ENCODE measurements at places on chromosomes 6 and 20.

DNA sequence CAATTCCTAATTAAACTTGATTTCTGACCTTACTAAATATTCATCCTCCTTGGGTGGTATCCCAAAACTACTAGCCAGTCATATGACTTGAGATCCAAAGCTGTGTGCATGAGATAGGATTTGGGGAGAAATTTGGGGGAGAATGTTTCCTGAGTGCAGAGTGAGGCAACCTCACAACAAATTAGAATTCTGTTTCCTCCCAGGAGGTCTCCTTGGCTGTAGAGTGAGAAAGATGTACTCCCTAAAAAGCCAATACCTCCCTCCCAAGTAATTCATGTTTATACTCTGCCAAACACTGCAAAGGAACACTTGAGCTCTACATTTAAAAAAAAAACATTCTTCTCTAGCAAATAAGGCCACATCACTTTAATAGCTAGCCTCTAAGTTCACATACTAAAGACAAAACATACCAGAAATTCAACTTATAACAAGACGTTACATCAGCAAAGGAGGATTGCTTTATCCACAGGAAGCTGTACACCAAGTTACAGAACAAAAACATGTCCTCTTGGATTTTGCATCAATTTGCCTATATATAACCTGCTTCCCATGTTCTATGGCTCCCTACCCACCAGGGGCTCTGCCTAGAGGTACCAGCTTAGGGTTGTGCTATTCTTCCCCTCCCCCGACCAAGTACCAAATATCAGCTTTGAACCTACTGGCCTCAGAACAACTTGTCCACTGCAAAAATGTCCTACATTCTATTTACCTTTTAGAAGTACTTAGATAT, 15.4 kb upstream of the TMEM30A start:
- no peak for DNase-seq

GRCh38 chr20:2817341-2817726, 1.2 kb downstream of the TMEM239 start:
- DNase-seq: no peak

DNA sequence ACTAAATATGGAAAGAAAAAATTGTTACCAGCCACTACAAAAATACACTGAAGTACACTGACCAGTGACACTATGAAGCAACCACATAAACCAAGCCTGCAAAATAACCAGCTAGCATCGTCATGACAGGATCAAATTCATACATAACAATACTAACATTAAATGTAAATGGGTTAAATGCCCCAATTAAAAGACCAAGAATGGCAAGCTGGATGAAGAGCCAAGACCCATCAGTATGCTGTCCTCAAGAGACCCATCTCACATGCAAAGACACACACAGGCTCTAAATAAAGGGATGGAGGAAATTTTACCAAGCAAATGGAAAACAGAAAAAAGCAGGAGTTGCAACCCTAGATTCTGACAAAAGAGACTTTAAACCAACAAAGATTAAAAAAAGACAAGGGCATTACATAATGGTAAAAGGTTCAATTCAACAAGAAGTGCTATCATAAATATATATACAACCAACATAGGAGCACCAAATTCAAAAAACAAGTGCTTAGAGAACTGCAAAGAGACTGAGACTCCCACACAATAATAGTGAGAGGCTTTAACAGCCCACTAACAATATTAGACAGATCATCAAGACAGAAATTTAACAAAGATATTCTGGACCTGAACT, 104.8 kb downstream of the HACE1 start:
- no peak for DNase-seq

GRCh38 chr20:1169224-1169623, 15.6 kb downstream of the TMEM74B start:
- DNase-seq: no peak

DNA sequence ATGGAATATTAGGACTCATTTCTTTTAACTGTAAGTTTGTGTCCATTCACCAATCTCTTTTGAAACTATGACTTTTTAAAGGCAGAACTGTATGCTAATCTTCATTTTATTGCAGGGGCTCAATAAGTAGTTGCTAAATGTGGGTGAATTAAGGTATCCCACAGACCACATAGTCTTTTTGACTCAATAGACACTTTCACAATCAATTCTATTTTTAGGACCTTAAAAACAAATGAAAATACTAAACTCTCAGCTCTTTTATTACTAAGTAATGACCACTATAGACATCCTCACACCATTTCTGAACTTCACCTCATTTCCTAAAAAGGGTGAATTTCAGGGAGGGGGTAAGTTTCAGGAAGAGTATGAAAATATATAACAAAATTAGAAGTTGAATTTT, 106.8 kb upstream of the BEND6 start:
- no peak for DNase-seq

- DNase-seq: no peak
Measured at GRCh38 chr20:59835057-59835447, 98.4 kb downstream of the SYCP2 start.

DNA sequence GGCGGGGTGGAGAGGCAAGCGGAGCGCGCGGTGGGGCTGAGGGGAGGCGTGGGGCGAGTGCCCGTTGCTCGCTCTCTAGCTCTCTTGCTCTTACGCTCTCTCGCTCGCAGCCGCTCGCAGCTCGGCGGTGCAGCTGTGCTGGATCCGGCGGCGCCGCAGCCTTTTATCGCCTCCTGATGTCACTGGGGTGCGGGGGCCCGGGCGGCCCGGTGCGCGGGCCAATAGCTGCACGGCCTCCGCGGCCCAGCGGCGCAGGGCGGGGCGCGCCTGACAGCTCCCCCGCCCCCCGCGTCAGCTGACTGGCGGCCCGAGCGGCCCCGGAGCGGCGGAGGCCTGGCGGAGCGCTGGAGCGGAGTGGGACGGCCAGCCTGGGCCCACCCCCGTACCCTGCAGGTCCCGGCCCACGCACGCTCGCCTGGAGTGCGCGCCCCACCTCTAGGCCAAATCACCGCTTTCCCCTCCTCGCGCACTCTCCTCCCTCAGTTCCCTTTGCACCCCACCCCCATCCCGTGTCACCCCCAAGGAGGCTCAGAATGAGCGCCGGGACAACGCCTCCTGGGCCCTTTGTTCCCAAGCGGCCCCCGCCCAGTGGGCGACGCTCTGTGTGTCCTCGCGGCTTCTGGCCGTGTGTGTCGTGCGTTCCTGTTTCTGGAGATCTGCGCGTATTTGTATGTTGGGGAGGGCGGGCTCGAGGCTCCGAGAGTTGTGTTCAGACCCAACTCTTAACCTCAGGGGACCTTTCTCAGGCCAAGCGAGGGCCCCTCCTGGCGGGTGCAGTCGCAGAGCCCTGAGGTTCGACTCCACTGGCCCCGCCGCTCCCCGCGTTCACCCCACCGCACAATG, at the start of gene MAFB:
TSS of gene MAFB (minus strand) at position 137 of the 843 bp plus-strand sequence. CDS start 386 bp downstream, outside the sequence.
- peak; percentile 96 for DNase-seq

- peak; percentile 59 for DNase-seq
Measured at GRCh38 chr20:4956200-4956810, 45.0 kb downstream of the SLC23A2 start.

- DNase-seq: no peak
Measured at GRCh38 chr6:3831761-3832530, 17.2 kb upstream of the FAM50B start.

DNA sequence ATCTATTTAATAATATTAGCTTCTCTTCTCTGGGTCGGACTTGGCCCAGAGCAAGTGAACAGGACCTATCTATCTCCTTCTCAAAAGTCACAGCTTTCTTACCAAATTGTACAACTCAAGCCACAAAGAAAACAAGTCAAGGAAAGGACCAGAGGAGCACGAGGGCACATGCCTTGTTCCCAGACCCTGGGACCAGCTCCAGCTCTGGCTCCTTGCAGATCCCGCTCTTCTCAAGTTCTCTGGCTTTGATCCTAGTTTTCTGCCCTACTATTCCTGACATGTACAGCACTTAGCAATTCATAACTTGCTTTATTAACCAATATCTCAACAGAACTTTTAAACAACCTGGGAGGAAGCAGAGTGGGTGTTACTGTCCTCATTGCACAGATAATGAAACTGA, 185.9 kb downstream of the ESR1 start:
- DNase-seq: no peak

GRCh38 chr20:25541676-25542075, 43.7 kb downstream of the NINL start:
- no peak for DNase-seq

- no peak for DNase-seq
Measured at GRCh38 chr6:53011979-53012378, 16.9 kb upstream of the GSTA4 start.

DNA sequence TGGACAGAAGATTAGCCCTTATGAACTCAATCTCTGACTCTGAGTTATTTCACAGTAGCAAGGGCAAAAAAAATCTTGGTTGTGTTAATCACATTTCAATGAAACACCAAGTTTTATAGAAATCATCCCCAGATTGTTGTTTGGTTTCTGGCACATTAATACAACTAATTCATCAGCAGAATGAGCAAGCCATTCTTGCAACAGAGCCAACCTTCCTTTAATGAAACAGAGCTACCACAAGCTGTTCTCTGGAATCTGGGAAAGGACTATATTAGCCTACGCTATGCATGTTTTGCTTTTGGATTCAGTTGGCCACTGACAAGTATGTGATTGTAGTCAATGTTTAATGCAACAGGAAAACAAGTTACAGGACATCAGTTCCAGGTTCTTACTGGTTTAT, 13.8 kb upstream of the POPDC3 start:
- DNase-seq: no peak

GRCh38 chr20:60803335-60804055, 448.6 kb upstream of the CDH4 start:
- DNase-seq: no peak

DNA sequence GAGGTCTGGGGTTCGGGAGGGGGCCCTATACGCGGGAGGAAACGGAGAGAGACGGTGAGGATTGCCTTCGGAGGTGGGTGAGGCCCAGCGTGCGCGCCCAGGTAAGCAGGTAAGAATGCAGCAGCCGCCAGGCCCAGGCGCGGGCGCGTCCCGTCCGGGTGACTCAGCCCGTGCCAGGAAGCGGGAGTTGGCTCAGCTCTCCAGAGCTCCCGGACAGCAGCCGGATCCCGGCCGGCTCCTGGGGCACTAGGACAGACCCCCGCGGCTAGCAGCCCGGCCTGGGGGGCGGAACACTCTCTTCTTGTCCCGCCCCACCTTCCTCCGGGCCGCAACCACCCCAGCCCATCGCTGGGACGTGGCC, 1.5 kb upstream of the MDFI start:
- no peak for DNase-seq

DNA sequence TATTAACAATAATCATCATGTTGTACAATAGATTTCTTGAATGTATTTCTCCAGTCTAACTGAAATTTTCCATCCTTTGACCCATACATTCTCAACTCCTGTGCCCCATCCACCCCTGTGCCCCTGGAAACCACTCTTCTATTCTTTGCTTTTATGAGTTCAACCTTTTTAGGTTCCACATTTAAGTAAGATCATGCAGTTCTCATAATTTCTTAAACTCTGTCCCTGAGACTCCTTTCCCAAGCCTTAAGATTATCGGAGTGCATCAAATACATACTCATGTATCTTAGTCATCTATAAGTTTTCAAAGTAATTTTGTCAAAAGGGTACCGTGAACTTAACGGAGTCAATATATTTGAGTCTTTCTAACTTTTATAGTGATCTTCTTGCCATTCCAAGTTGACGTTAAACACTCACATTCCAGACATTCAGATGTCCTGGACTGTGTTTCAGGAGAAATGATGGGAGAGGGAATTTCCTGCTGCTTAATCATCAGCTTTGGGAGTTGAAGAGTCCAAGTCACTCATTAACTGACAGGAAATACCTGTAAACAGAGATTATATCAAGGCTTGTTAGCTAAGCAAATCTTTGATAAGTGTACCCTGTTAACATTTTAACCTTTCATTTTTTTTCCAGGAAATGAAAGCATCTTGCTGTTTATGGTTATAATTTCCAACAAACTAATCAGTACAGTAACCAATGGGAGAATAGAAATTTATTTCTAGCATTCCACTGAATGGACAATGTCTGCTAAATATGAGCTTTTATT, 73.3 kb downstream of the ADGRG6 start:
- no peak for DNase-seq

GRCh38 chr6:27205375-27206278, 41.9 kb upstream of the PRSS16 start:
- no peak for DNase-seq

DNA sequence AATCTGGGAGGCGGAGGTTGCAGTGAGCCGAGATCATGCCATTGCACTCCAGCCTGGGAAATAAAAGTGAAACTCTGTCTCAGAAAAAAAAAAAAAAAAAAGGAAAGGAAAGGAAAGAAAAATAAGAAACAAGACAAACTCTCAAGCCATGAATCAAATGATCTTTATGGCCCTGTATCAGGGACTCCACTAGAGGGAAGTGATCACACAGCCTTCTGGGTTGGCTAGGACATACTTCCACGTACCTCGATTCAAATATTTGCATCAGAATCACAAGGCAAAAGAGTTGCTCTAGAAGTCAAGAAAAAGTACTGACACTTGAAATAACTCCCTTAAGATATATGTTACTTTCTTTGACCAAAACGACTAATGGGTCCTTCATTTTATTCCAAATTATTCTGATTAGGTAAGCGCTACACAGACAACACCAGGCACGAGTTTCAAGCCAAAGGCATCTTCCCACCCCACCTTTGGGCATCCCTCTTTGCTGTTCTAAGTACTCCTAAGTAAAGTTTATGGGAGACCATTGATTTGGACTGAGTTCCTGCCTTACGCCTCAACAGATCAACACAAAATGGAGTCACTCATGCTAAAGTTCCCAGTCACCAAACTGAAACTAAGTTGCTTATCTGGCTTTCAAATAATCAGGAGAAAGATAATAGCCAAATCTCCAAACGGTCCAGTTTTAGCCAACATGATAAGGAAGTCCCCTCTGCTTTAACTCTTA, 77.5 kb upstream of the NT5E start:
- DNase-seq: no peak

- peak; percentile 18 for DNase-seq
Measured at GRCh38 chr6:52815167-52816092, 11.8 kb upstream of the GSTA1 start.

DNA sequence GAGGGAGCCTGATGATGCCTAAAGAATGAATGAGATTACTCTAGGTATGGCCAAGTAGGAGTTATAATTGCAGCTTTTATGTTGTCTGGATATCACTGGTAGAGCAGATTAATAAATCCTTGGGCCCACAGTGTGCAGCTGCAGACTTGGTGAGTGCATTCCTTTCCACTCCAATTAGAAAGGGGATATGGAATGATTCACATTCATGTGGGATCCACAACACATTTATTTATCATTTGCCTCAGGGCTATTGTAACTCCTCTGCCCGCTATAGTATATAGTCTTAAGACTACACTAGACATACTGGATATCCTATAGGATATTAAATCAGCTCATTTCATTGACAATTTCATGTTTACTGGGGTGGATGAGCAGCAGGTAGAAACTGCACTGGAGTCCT, 11.6 kb upstream of the HLA-G start:
- DNase-seq: no peak

DNA sequence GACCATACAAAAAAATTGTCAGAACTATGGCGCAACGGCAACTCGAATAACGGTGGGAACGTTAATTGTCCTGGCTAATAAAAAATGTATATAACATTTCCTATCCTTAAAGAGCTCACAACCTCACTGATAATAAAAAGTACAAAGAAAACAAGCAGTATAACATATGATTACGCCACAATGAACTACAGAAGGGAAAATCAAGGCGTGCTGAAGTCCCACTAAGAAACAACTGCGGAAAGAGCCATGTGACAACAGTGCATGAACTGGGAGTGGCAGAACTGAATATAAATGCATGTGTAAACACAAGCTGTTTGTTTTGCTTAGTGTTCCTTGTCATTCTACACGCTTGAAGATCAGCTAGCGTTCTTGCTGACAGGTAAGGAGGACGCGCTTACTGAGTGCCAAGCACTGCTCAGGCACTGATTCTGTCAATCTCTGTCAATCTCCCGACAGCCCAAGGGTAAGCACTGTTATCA, 466 bp upstream of the PSMB1 start:
- peak; percentile 64 for DNase-seq
